ENCODE measurements at places on chromosomes 3 and 15. TPM values are rescaled to one million over a fixed set of nuclear protein-coding genes. Genes with fewer than 3 reads are reported as not detected.

DNA sequence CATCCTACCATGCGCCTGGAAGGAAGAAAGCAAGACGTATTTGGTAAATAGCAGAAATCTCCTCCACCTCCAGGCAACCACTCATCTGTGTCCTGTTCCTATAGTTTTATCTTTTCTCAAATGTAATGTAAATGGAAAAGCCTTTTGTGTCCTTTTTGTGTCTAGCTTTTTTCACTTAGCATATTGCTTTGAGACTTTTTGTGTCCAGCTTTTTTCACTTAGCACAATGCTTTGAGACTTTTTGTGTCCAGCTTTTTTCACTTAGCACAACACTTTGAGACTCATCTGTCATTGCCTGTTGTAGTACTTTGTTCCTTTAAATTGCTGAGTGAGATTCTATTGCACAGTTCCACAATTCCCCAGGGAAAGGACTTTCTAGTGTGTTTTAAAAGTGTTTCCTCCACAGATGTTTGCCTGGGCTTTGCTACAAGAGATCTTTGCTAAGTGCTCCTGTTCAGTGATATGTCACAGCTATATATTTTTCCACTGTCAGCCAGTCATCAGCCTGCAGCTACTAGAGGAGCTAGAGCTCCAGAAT is 27.9 kb upstream of the MUC13 start:
- no peak overlapping the region for H3K4me3 ChIP-seq
- H3K27ac ChIP-seq = no peak overlapping the region
- H3K4me1 ChIP-seq = peaks cover 4% of the 10 kb centered on the region
- DNase-seq = no peak

GRCh38 chr15:81295486-81296121 is 28.3 kb downstream of the STARD5 start:
- no peaks in the 10 kb centered on the region for H3K36me3 ChIP-seq
- no peak for DNase-seq
- peaks cover 2% of the 10 kb centered on the region for H3K4me1 ChIP-seq
- no peak overlapping the region for H3K4me3 ChIP-seq
- no peak overlapping the region for H3K27ac ChIP-seq

DNA sequence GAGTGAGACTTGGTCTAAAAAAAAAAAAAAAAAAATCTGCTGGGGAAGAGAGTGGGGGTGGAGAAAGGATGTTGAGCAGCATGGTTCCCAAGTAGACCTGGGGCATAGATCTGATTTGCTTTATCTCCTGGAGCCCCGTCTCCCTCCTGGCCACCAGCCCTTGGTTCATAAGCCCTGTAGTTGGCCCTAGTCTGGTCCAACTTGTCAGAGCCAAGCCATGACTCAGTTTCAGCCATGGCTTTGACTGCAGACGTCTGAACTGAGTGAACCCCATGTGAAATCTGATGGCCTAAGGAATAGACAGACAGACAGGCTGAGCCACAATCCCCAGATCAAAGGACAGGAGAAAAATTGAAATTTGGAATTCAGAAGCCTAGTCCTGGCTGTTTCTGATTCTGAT is 2.0 kb upstream of the CILP start:
- no peak overlapping the region for H3K27ac ChIP-seq
- peaks cover 10% of the 10 kb centered on the region for H3K27me3 ChIP-seq
- H3K4me3 ChIP-seq = no peak overlapping the region
- no peak for DNase-seq
- no peaks in the 10 kb centered on the region for H3K36me3 ChIP-seq
- H3K4me1 ChIP-seq = no peaks in the 10 kb centered on the region

- DNase-seq = peak; percentile 47
- H3K27ac ChIP-seq = no peak overlapping the region
- no peaks in the 10 kb centered on the region for H3K27me3 ChIP-seq
- H3K4me1 ChIP-seq = peaks cover 6% of the 10 kb centered on the region
- H3K36me3 ChIP-seq = no peaks in the 10 kb centered on the region
Observed at GRCh38 chr3:49900491-49901153, 3.1 kb downstream of the MST1R start.

DNA sequence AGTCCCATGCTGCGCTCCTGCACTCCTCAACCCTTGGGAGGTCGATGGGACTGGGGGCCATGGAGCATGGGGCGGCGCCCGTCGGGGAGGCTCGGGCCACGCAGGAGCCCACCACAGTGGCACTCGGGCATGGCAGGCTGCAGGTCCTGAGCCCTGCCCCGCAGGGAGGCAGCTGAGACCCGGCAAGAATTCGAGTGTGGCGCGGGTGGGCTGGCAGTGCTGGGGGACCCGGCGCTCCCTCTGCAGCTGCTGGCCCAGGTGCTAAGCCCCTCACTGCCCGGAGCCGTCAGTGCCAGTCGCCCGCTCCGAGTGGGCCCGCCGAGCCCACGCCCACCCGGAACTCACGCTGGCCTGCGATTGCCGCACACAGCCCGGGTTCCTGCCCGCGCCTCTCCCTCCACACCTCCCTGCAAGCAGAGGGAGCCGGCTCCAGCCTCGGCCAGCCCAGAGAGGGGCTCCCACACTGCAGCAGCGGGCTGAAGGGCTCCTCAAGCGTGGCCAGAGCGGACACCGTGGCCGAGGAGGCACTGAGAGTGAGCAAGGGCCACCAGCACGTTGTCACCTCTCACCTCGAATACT is 200.3 kb downstream of the ROBO2 start:
- no peak overlapping the region for H3K4me3 ChIP-seq
- no peak for DNase-seq
- H3K36me3 ChIP-seq = no peaks in the 10 kb centered on the region
- H3K27ac ChIP-seq = no peak overlapping the region
- H3K27me3 ChIP-seq = no peaks in the 10 kb centered on the region
- H3K4me1 ChIP-seq = no peaks in the 10 kb centered on the region

- no peaks in the 10 kb centered on the region for H3K4me1 ChIP-seq
- no peak overlapping the region for H3K4me3 ChIP-seq
Observed at GRCh38 chr3:82053236-82053635, 291.8 kb upstream of the GBE1 start.

The MCCC1 gene
- polyA plus RNA-seq = 16.1 TPM

The LRRC28 gene
- 23.8 TPM for polyA plus RNA-seq

The PDZRN3 gene
- polyA plus RNA-seq = 10.7 TPM

The DNAH12 gene
- polyA plus RNA-seq = 0.06 TPM

The GRK7 gene
- polyA plus RNA-seq = not detected

All from fibroblast of lung (primary cell).